Right atrium auricular region (tissue), 2 donors: ENCODE measurements at places on chromosomes 4 and X.

GRCh38 chrX:18654875-18655836 lies 16.8 kb downstream of the RS1 start:
- no peak for DNase-seq

GRCh38 chrX:55874807-55875206 lies 157.3 kb downstream of the RRAGB start:
- DNase-seq, result no peak

DNA sequence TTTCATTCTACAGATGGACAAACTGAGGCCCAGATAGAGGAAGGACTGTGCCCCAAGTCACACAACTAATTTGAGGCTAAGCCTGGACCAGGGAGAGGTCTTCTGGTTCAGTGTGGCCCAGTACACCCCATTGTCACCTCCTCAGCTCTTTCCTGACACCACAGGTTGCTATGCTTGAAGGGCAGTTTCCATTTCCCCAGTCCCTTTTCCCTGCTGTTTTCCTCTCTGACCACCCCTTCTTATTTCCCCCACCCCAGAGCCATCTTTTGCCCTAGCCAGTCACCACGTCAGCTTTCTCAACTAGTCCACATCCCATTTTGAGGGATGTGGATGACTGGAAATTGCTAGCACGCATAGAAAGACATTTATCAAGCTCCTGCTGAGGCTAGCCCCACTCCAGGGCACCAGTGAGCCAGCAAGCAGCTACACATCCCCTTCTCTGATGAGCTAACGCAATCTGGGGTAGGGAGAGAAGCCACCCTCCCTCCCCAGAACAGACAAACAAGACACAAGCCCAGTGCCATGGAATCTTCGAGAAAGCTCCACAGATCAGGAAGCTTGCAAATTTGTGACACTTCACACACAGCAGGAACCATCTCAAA lies 1.3 kb downstream of the GABRE start:
- DNase-seq, result no peak

- DNase-seq, result no peak
Observed at GRCh38 chr4:67371615-67372014, 173.7 kb downstream of the CENPC start.
